Forelimb muscle (tissue), 1 donor: ENCODE measurements at places on chromosomes 12 and 14.

DNA sequence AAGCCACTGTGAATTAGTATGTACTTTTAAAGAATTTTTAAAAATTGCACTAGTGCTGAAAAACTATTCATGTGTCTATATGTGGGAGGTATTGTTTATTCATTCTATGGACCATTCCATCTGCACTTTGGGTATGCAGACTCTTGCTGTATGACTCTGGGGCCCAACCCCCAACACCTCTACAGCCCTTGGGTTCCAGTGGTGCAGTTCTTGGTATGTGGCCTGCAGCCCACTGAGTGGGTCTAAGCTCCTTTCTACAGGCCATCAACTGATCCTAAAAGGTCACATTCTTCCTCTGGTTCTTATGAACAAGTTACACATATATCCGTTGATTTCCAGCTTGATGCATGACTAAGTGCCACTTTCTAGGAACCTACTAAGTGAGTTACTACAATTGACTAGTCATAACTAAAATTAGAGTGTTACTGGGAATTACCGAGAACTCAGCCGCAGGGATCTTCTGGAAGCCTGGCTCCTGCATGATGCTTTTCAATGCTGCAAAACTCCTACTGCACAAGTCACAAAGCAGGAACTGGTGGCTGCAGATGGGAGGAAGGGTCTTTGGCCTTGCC, 62.4 kb upstream of the MED13L start:
- no peak for DNase-seq

- DNase-seq, result no peak
Observed at GRCh38 chr12:121898287-121898686, 9.7 kb downstream of the PSMD9 start.

GRCh38 chr14:61281186-61281947, at the start of gene TMEM30B:
Gene TMEM30B (minus strand): TSS chr14:61281338. CDS start chr14:61281147, 191 bp downstream.
- no peak for DNase-seq

DNA sequence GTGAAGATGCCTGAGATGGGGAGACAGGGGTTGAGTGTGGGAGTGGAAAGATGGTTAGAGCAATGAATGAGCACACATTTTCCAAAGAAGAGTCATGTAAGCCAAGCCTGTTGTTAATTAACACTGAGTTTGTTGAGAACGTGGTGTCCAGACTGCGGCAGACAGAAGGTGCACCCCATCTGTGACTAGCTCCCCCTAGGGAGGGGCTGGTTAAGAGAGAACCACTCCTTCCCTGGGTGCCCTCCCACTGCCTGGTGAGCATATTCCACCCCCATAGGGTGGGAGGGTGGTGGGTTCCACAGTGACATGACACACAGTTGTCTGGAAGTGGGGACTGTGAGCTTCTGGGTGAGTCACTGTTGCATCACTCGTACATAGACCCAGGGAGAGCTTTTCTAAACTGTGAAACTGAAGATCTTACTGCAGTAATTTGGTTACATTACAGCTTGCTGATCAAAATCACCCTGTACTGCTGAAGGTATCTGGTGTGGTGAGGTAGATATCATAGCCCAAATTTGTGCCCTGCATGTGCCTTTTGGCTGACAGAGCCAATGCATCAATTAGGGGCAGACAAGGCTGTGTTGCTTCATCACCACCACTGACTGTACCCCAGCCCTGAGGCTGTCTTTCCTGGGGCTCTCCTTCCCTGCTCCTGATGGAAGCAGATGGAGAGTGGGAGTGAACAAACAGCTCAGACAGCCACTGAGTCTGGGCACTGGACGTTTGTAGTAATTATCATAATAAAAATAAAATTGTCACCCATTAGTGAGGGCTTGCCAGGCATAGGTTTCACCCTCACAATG, 150.9 kb downstream of the EMP1 start:
- no peak for DNase-seq

GRCh38 chr12:61654698-61655097, 605.5 kb upstream of the USP15 start:
- DNase-seq, result no peak
